ENCODE measurements at places on chromosomes 7 and 10.

- no peak for DNase-seq
Observed at GRCh38 chr7:25289518-25289917, 61.2 kb upstream of the NPVF start.

GRCh38 chr7:91149341-91150246 is 114.6 kb upstream of the FZD1 start:
- DNase-seq: no peak

GRCh38 chr7:3551536-3551935 is 250.5 kb downstream of the SDK1 start:
- DNase-seq: no peak

DNA sequence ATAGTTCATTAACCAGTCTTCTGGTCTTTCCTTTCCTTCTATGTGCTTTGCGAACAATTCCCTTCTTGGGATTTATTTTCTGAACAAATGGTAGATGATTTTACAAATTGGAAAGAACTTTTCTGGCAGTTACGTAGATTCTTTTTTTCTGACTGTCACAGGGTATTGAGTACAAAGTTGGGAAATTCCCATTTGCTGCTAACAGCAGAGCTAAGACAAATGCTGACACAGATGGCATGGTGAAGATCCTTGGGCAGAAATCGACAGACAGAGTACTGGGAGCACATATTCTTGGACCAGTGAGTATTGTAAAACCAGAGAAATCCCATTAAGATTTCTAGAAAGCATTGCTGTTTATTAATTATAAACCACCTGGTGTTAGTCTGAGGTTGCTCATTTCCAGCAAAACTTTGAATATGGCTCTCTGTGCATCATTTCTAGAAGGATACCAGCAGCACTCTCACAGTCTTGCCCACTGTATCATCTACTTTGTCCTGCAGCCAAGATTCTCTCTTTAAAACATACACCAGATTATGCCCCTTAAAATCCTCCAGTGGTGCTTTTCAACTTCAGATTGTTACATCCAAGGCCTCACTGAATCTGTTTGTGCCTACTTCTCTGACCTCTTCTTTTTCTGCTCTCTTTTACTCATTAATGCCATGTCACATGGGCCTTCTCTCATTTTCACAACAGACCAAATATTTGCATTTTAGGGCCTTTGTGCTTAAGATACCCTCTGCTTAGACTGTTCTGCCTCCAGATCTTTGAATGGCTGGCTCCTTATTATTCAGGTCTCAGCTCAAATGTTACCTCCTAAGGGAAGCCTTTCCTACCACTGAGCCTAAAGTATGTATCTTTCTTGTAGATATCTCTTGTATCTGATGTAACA is 27.0 kb downstream of the DLD start:
- no peak for DNase-seq

DNA sequence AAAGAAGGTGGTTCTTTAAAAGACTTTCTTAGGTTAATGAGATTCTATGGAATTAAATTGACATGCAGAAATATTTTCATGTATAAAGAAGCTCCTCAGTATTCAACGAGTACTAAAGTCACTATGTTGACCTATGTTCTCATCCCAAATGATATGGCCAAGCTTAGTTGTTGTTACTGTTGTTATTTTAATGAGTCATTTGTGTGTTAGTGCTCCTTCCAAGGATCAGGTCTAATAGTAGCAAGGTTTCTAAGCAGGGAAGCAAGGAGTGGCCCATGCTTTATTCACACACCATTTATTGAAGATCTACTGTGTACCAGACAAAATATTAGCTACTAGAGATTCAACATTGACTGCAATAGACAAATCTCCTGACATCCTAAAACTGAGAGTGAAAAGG is 41.9 kb downstream of the LRRN3 start:
- DNase-seq: no peak

GRCh38 chr10:71585564-71586290 is 133.9 kb downstream of the C10orf105 start:
- no peak for DNase-seq

DNA sequence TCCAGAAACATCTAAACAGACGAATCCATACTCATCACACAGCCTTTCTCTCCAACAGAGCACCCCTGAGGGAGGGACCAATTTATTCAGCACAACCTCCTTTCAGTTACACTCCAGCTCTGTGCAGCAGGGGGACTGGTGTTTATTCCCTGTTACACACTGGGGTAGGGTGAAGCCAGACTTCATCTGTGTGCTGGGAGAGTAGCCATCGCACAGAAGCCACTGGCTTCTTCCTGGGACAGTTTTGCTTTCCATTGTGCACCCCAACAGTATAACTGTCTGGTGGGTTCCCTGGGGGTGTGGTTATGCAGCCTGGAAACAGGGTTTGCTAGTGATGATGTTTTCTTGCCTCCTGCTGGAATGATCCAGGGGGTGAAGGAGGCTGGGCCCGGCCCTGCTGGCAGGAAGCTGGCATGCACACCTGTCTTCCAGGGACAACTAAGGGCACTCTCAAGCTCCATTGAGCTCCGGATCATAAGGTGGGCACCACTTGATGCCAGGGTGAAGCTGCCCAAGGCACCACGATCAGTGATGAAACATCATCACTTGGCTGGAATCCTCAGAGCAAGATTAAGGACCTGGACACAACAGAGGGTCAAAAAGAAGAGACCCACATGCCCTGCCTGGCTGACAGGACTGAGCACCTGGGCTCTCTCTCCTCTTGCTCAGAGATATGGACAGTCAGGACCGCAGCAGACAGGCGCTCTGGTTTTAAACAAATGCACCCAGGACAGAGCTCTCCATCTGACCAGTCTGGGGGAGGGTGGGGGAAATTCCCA is 293.2 kb downstream of the GRID1 start:
- no peak for DNase-seq

- DNase-seq: no peak
Observed at GRCh38 chr10:90352288-90352687, 505.6 kb downstream of the HTR7 start.
